ENCODE measurements at places on chromosomes 5 and 9. TPM values are rescaled to one million over a fixed set of nuclear protein-coding genes. Genes with fewer than 3 reads are reported as not detected.

The HAND1 gene
- total RNA-seq = 0.64 TPM

DNA sequence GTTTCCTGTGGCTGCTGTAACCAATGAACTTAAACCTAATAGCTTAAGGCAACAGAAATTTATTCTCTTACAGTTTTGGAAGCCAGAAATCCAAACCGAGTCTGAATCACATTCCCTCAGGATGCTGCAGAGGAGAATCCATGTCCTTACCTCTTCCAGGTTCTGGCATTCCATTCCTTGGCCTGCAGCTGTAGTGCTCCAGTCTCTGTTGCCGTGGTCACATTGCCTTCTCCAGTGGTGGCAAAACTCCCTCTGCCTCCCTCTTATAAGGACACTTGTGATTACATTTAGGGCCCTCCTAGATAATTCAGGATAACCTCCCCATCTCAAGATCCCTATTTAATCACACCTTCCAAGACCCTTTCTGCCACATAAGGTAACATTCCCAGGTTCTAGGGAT lies 88.7 kb upstream of the SHB start:
- no peaks in the 10 kb centered on the region for H3K4me1 ChIP-seq
- no peak overlapping the region for H3K27ac ChIP-seq
- no peaks in the 10 kb centered on the region for H3K36me3 ChIP-seq
- no peak overlapping the region for H3K4me3 ChIP-seq
- DNase-seq = no peak

GRCh38 chr9:97419309-97419867 lies 7.5 kb downstream of the TDRD7 start:
- no peak overlapping the region for H3K4me3 ChIP-seq
- H3K4me1 ChIP-seq = no peaks in the 10 kb centered on the region
- no peaks in the 10 kb centered on the region for H3K27me3 ChIP-seq
- H3K36me3 ChIP-seq = no peaks in the 10 kb centered on the region

The NR2F1 gene
- total RNA-seq = 0.32 TPM

DNA sequence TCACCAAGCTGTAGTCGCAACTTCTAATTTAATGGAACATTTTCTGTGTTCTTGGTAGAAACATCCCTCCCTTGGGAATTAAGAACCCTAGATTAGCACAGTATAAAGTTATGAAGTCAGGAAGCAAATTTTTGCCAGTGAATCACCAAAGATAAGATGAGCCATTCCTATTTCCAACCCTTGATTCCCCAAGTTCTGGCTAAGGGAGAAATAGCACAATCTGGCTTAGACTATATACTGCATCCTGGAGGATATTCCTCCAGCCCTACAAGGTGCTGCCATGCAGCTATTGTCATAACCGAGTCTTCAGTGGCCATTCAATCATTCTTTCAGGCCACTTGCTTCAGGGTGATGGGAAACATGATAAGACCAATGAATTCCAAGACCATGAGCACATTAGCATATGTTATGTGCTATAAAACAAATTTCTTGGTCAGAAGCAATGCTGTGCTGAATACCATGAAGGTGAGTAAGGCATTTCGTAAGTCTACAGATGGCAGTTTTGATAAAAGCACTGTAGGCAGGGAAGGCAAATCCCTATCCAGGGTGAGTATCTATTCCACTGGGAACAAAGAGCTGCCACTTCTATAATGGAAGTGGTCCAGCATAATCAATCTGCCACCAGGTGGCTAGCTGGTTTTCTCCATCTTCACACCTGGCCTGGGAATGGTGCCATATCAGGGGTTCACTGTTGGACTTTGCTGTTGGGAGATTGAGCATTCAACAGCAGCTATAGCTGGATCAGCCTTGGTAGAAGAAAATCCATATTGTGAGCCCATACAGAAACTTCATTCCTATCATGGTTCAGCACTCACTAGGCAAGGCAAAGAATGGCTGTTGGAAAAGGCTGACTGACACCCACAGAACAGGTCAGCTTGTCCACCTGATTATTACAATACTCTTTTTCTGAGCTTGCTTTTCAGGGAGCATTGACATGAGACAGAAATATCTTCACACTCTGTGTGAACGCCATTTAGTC lies 19.6 kb upstream of the ARL15 start:
- no peaks in the 10 kb centered on the region for H3K27me3 ChIP-seq
- no peaks in the 10 kb centered on the region for H3K4me1 ChIP-seq
- DNase-seq = no peak
- H3K36me3 ChIP-seq = no peaks in the 10 kb centered on the region
- H3K4me3 ChIP-seq = no peak overlapping the region

DNA sequence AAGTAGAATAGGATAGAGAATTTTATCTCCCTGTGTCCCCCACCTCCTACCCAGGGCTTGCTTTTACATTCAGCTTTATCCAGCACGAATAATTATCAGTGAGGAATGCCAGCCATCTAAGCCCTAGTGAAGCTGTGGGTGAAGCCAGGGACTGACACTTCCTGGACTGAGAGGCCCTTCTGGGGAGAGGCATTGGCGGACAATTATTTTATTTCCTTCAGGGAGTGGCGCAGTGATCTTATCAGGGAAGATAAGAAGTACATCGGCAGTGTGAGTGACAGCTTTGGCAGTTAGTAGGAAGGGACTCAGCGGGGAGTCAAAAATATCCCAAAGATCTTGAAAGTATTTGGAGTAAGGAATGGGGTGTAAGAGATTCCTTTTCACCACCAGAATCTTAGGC lies 34.9 kb upstream of the RPS23 start:
- H3K4me1 ChIP-seq = no peaks in the 10 kb centered on the region
- H3K36me3 ChIP-seq = no peaks in the 10 kb centered on the region
- H3K4me3 ChIP-seq = no peak overlapping the region
- DNase-seq = no peak
- H3K27me3 ChIP-seq = no peaks in the 10 kb centered on the region

GRCh38 chr5:53782620-53783019 lies 222.2 kb downstream of the NDUFS4 start:
- no peak for DNase-seq
- peaks cover 18% of the 10 kb centered on the region for H3K4me1 ChIP-seq

The TSSK1B gene
- not detected for total RNA-seq

GRCh38 chr9:93463638-93464248 lies 10.4 kb upstream of the FAM120AOS start:
- no peak overlapping the region for H3K4me3 ChIP-seq
- H3K36me3 ChIP-seq = no peaks in the 10 kb centered on the region
- DNase-seq = no peak

DNA sequence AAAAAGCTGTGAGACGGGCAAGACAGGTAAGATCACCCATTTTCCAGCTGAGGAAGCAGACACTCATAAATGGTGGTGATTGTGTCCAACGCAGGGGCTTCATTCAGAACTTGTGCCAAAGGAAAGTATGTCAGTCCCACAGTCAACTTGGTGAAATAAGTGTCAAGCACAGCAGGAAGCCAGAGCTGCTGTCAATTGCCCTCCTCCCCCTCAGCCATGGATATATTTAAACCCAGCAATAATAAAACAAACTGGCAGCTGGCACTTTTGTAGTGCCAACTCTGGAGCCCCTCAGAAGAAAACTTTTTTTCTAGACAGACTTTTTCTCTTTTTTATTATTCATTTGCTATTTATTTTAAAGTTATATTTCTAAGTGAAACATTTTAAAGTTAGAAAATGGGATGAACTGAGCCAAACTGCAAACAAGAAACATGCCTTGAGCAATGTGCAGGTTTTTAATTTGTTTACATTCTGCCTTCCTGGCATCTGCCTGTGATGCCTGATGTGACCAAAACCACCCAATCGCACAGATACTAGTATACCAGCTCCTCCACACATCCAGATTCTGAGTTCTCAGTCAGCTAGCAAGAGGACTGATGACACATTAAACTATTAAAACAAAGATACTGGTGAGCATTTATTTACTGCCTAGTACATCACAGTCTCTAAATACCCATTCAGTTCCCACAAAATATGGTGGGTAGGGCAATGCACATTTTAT lies 17.0 kb downstream of the DMAC1 start:
- H3K27ac ChIP-seq = no peak overlapping the region
- H3K4me1 ChIP-seq = no peaks in the 10 kb centered on the region
- H3K4me3 ChIP-seq = no peak overlapping the region
- H3K27me3 ChIP-seq = no peaks in the 10 kb centered on the region

DNA sequence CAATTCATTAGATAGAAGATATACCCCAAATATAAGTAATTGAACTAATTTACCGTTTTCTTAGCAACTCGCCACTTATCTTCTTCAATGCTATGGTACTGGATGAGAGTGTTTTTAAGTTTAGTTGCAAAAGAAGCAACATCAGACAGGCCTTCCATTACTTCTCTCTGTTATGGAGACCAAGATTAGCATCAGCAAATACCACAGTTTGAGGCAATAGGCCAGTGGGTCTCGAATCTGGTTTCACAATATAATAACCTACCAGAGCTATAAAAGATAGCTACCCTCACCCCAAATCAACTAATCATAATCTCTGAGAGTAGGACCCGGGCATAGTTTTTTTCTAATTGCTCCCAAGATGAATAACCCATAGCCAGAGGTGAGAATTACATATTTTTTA lies 5.1 kb downstream of the STARD4 start:
- no peaks in the 10 kb centered on the region for H3K27me3 ChIP-seq
- H3K36me3 ChIP-seq = peaks cover 21% of the 10 kb centered on the region
- H3K4me1 ChIP-seq = no peaks in the 10 kb centered on the region
- no peak overlapping the region for H3K27ac ChIP-seq

The CCDC171 gene
- 2.1 TPM for total RNA-seq

DNA sequence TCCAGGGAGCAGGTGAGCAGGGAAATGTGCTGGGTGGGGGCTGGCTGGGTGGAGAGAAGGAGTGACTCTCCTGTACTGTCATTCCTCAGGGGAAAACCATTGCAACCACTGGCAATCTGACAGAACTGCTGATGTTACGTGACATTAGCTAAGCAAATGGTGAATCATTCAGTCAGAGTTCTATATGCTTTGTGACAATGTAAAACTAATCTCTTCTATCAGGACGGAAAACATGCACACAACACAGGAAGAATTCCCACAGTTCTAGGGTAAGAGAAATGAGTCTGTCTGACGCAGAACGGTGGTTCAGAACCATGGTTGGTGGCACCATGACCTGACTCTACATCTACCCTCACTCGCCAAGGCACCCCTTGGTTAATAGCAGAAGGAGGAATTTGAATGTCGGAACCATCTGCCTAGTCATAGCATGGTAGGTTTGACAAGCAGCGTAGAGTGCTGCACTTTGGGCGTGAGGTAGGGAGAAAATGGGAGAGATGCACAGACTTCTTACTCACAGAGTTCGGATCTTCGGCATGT lies 243.6 kb upstream of the PANK3 start:
- H3K27me3 ChIP-seq = peaks cover 3% of the 10 kb centered on the region
- H3K27ac ChIP-seq = no peak overlapping the region
- H3K4me1 ChIP-seq = no peaks in the 10 kb centered on the region
- no peaks in the 10 kb centered on the region for H3K36me3 ChIP-seq
- no peak overlapping the region for H3K4me3 ChIP-seq
- peak; percentile 4 for DNase-seq

GRCh38 chr5:56622141-56622540 lies 193.2 kb upstream of the MAP3K1 start:
- no peak overlapping the region for H3K27ac ChIP-seq
- no peaks in the 10 kb centered on the region for H3K27me3 ChIP-seq
- H3K4me1 ChIP-seq = no peaks in the 10 kb centered on the region
- no peak for DNase-seq
- no peak overlapping the region for H3K4me3 ChIP-seq
- H3K36me3 ChIP-seq = no peaks in the 10 kb centered on the region

GRCh38 chr5:135095052-135095715 lies 61.2 kb upstream of the PITX1 start:
- DNase-seq = no peak
- no peaks in the 10 kb centered on the region for H3K4me1 ChIP-seq
- H3K4me3 ChIP-seq = no peak overlapping the region
- H3K27me3 ChIP-seq = no peaks in the 10 kb centered on the region
- H3K36me3 ChIP-seq = no peaks in the 10 kb centered on the region

DNA sequence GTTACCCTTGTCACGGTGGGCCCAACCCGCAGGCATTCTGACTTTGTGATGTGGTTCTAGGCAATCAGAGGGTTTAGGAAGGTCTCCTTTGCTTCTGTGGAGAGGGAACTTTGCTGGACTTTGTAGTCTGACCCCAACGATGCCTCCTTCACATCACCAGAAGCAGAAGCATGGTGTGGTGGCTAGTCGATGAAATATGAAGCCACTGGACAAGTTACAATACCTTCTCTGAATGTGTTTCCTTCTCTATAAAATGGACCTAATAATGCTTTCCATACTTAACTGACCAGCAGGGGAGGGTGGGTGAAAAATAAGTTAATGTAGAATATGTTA lies 607 bp downstream of the SPEF2 start:
- H3K4me3 ChIP-seq = no peak overlapping the region
- no peak overlapping the region for H3K27ac ChIP-seq
- H3K36me3 ChIP-seq = no peaks in the 10 kb centered on the region
- DNase-seq = no peak
- H3K27me3 ChIP-seq = no peaks in the 10 kb centered on the region
- H3K4me1 ChIP-seq = no peaks in the 10 kb centered on the region

- peak overlapping the region; percentile 28 for H3K27ac ChIP-seq
- peak; percentile 83 for DNase-seq
- H3K4me1 ChIP-seq = peaks cover 21% of the 10 kb centered on the region
- no peak overlapping the region for H3K4me3 ChIP-seq
These were observed 118.7 kb downstream of the ZNF462 start for GRCh38 chr9:106981396-106982287.

The CATSPER3 gene
- total RNA-seq = 0.18 TPM

DNA sequence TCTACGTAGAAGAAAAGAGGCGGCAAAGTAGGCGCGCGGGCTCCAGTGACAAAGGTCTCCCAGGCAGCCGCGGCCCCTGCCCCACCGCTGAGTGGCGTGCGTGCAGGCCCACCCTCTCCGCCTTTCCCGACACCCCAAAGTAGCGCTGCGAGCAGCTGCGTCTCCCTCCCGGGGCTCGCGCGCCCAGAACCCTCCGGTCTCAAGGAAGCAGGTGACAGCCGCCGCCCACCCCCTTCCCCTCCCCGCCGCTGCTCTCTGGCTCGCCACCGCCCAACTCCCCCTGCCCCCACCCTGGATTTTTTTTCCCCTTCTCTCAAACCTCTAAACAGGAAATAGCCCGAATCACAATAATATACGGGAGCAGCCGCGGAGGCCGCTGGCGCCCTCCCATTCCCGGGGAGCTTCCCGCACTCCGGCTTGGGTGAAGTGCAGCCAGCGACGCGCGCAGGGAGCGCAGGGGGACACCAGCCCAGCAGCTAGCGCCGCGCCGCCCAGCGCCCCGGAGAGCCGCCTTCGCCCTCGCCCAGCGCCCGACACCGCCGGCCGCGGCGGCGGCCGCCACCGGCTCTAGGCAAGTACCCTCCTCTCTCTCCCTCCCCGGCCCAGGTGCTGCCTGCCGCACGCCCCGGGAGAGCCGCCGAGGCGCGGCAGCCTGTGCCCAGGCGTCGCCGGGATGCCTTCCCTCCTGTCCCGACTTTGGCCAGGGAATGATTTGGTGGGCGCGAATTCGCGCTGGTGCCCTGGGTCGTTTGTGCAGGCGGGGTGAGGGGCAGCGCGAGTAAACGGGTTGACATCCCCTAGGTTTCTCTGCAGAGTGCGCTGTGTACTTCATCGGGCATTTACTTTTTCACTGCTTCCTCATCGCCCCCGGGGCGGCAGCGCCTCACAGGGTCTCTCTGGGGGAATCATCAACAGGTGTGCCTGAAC lies 52.7 kb upstream of the TJP2 start:
- no peak for DNase-seq
- no peaks in the 10 kb centered on the region for H3K36me3 ChIP-seq
- H3K27ac ChIP-seq = no peak overlapping the region
- H3K4me1 ChIP-seq = no peaks in the 10 kb centered on the region
- peak overlapping the region; percentile 88 for H3K4me3 ChIP-seq

The ZNF79 gene
- 12.4 TPM for total RNA-seq

The GABRA1 gene
- total RNA-seq = not detected

The ANKRD20A1 gene
- total RNA-seq = 0.33 TPM

- no peak overlapping the region for H3K4me3 ChIP-seq
- H3K27ac ChIP-seq = peak overlapping the region; percentile 83
- peaks cover 78% of the 10 kb centered on the region for H3K4me1 ChIP-seq
- peaks cover 13% of the 10 kb centered on the region for H3K36me3 ChIP-seq
- H3K27me3 ChIP-seq = no peaks in the 10 kb centered on the region
- no peak for DNase-seq
These were observed 16.2 kb upstream of the TNIP1 start for GRCh38 chr5:151097061-151097460.
